ENCODE measurements at places on chromosomes 5 and 9.

GRCh38 chr9:136527721-136528710 is 17.8 kb downstream of the NOTCH1 start:
- DNase-seq, result no peak

GRCh38 chr9:15423231-15423985 is 732 bp downstream of the SNAPC3 start:
- peak; percentile 22 for DNase-seq

DNA sequence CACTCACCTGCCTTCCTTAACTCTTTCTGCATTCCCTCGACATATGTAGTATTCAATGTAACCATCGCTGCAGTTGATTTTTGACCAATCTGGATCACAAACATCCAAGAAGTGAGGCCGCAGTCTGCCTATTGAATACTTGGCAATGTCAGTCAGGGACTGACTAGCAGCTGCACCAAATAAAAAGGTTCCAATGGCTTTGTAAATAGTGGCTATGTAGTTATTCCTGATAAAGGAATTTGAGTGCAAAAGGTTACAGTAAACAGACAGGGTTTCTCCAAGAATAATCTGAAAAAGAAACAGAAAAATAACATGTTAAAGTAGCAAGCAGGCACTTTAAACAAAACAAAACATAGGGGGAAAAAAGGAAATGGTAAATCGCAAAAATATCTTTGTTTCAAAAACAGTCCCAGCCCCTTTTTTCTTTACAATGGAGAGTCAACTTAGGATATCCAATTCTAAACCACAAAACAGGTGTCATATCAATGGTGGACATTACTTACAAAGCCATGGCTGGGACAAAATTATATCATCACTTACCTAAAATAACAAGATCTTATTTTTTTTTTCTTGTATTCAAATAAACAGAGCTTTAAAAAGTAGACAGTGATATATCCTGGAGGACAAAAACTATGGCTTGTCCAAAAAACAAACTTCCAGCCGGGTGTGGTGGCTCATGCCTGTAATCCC is 66.8 kb downstream of the PLPP1 start:
- DNase-seq, result no peak

- peak; percentile 1 for DNase-seq
Observed at GRCh38 chr5:146647656-146648199, 131.7 kb upstream of the GPR151 start.

GRCh38 chr9:34430843-34431437 is 27.4 kb downstream of the FAM219A start:
- DNase-seq, result peak; percentile 66

- DNase-seq, result no peak
Observed at GRCh38 chr9:23073136-23073535, 626.5 kb downstream of the DMRTA1 start.

- DNase-seq, result peak; percentile 64
Observed at GRCh38 chr5:69512740-69513260, 20.2 kb downstream of the OCLN start.

DNA sequence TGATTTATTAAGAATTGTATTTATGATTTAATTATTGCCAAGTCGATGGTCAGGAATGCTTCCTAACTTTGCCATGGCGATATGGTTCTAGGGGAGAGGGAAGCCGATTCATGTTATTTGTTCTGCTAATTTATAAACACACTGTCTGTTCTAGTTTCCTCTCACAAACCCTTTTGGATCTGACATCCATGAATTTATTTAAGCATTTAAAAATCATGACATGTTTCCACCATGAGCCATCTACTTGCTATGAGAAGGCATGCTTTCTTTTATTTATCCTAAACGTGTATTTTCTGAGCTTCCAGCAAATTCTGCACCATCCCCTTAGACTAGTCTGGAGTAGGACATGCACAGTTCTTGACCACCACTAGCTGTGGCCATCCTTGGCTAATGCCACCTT is 136.6 kb upstream of the STC2 start:
- DNase-seq, result no peak

DNA sequence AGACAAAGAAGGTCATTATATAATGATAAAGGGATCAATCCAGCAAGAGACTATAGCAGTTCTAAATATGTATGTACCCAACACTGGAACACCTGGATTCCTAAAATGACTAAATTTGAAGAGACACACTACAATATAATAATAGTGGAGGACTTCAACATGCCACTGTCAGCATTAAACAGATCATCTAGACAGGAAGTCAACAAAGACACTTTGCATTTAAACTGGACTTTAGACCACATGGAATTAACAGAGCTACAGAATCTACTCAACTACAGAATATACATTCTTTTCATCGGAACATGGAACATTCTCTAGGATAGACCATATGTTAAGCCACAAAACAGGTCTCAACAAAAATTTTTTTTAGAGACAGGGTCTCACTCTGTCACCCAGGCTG is 58.3 kb upstream of the TLX3 start:
- DNase-seq, result no peak

DNA sequence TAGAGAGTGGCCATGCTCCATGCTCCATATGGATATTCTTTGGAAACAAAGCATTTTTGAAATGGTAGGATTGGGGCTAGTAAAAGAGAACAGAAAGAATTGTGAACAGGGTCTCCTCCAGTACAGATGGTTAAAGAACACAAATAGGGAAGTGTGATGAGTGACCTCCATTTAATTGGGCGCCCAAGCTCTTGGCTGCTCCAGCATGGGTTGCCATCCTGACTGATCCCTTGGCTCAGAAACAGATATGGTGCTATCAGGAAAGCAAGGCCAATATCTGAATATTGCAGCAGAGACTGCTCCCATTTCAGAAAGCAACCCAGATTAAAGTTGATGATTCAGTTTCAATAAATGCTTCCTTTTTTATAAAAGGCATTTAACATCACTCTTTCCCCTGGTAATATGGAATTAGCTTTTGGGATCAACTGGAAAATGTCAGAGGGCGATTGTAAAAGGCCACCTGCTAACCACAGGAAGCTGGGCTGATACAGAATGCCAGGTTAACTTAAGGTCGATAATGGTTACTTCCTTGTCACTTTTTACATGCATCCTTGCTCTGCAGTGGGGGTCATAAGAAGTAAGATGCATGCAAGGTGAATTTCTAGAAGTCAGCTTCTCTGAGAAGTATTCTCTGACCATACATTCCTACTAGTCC is 52.9 kb downstream of the TMC1 start:
- DNase-seq, result no peak

- no peak for DNase-seq
Observed at GRCh38 chr5:135435467-135436330, 11.4 kb downstream of the DCANP1 start.

GRCh38 chr9:7636309-7636708 is 163.3 kb downstream of the DMAC1 start:
- no peak for DNase-seq

GRCh38 chr9:77433675-77434445 is 214.3 kb downstream of the GNA14 start:
- DNase-seq, result peak; percentile 75

DNA sequence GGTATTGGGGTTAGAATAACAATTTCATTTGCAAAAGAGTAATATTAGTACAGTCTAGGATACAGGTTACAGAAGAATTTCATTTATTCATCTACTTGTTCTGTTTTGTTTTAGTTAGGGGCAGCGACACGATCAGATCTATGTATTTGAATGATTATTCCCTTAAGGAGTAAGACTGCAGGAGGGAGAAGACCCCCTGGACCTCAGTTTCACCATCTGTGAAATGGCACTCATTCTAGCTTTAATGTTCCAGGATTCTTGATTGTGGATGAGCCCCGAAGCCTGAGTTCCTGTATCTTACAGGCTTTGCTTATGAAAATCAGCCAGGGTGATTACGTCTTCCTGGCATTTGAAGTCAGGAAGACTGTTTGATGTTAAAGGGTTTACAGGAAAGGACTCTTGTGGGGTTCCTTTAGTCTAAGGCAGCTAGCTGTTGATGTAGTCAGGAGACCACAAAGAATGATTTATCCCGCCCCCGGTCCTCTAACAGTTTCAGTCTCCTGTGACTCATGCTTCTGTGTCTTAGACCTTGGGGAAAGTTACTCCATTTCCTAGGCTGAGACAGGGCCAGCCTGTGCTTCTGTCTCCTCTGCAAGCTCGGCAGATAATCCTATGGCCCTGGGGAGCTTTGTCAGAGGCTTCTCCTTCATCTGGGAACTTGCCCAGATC is 11.5 kb downstream of the SMIM3 start:
- DNase-seq, result peak; percentile 99

- no peak for DNase-seq
Observed at GRCh38 chr5:122322801-122323548, 10.9 kb downstream of the SNCAIP start.

GRCh38 chr9:124884376-124884775 is 22.4 kb downstream of the ARPC5L start:
- no peak for DNase-seq

- peak; percentile 60 for DNase-seq
Observed at GRCh38 chr5:150464554-150465012, 15.0 kb upstream of the RPS14 start.

- DNase-seq, result no peak
Observed at GRCh38 chr9:133509179-133510083, 15.3 kb downstream of the MYMK start.

Measured in fibroblast of skin of abdomen (primary cell).